ENCODE measurements at places on chromosomes 12 and 14.

DNA sequence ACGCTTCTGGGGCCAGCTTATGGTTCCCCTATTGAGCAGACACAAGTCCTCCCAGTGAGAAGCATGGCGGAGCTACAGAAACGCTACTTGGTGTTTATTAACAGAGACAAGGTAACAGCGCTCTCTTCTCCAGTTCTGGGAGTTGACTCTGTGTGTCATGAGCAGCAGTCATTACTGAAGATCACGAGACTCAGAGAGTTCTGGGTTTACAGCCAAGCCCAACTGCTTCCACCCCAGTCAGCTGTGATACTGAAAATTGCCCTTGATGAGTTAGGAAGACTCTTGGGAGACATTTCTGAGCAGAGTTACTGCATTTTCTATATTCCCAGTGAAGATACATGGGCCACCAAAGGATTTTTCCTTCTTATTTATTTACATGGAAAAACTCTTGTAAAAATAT lies 48.6 kb downstream of the CFAP251 start:
- DNase-seq, result no peak

- DNase-seq, result no peak
Observed at GRCh38 chr12:120060196-120060595, 56.4 kb downstream of the RAB35 start.

GRCh38 chr12:81627336-81628189 lies 131.6 kb downstream of the PPFIA2 start:
- DNase-seq, result no peak

GRCh38 chr14:65382586-65382985 lies 29.9 kb upstream of the FUT8 start:
- DNase-seq, result no peak

- DNase-seq, result no peak
Observed at GRCh38 chr12:67039995-67040860, 228.9 kb upstream of the CAND1 start.

DNA sequence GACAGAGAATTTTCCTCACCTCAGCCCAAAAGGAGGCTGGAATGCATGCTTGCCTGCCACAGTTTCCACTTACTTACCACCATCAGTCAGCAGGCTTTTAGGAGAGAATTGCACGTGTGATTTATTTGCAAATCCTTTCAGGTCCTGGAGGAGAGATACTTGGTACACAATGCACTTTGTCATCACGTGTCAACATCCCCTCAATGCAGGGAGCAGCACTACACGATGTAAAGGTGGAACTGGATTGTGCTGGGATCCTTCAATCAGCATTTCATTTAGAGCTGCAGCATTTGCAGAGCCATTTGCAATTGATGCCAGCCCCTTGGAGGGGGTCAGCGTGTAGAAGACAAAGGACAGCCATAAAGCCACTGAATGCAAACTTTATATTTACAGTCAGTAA lies 218.1 kb downstream of the GLT1D1 start:
- DNase-seq, result no peak

- peak; percentile 91 for DNase-seq
Observed at GRCh38 chr12:49673446-49674317, 33.5 kb downstream of the FMNL3 start.

DNA sequence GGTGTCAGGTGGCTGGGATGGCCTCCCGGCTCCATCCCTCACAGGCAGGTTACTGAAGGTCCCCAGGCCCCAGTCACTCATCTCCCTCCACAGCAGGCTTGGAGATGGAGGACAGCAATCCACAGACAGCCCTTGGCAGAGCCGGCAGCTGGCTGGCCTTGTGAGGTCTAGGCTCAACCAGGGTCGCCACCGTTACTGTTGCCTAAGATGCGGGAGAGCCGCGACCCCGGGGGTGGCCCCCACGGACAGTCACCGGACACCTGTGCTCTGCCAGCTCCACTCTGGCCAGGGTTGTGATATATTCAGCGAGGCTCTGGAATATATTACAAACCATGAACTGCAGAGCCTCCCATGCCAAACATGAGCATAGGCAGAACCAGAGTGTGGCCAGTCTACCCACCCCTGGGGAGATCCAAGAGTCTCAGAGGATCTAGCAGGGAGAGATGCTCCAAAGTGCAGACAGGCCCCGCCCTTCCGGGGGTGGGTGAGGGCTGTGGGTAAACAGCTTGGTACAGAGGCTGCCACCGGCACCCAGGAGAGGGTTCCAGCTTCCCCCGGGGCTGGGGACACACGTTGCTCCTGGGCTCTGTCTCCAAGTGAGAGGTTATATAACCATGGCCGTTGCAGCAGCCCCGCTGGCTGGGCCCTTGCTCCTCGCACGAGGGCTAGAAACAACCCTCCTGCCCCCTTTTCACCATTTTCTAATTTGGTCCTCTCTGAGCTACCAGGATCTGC lies 55.9 kb upstream of the DIO3 start:
- no peak for DNase-seq

DNA sequence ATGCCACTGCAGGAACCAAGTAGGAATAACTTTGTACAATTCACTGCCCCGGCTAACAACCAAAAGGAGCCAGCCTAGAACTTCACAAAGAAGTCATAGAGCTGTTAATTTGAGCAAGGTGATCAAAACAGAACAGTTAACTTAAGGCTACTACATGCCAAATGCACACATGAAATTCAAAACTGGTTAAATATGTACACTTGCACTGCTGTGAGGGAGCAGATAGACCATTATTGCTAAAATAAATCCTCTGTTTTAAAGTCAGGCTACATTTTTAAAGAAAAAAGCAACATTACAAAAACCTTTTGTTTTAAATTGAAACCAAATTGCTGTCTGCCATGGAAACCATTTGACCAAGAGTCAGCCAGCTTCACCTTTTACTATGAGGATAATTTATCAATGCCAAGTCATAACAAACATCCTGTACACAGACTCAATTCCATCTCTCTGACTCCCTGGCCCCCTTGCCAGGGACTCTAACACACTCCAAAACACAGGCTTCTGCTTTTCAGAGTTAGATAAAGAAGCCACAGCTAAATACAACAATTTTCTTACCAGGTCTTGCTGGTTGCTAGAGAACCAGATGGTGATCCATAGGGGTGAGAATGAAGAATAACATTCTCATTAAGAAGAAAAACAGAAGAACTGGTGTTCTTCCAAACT lies 84.0 kb downstream of the LRP6 start:
- no peak for DNase-seq

GRCh38 chr14:90849787-90850444 lies 33.7 kb upstream of the TTC7B start:
- DNase-seq, result no peak

DNA sequence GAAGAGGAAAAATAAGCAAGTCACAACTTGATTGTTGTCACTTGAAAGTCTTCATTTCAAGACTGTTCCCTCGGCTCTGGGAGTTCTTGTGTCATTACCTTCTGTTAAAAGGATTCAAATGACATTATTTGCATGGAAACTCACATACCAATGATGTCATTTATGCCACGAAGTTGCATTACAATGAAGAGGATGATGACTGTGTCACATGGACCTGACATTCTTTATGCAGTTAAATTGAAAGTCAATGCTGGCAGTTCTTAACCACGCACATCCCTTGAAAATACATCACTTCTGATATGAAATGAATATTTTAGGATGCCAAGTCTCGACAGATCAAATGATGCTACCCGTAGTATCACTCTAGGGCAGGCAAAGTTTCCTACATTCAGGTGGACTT lies 1069.5 kb downstream of the VRK1 start:
- no peak for DNase-seq

DNA sequence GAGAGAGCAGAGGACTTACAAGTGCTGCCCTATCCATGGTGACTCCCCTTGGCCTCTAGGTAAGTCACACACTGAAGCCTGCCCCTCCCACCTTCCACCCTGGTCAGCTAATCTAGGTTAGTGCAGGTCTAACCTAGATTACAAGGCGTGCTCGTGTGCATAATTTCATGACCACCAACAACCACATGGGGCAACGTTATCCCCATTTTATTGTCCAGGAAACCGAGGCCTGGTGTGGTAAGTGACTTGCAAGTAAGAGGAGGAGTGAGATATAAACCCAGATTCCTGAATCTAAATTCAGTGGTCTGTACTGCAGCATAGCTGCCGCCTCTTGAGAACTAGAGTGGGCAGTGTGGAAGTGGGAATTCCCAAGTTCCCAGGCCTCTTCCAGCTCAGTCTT lies 171.1 kb downstream of the DAD1 start:
- DNase-seq, result no peak

DNA sequence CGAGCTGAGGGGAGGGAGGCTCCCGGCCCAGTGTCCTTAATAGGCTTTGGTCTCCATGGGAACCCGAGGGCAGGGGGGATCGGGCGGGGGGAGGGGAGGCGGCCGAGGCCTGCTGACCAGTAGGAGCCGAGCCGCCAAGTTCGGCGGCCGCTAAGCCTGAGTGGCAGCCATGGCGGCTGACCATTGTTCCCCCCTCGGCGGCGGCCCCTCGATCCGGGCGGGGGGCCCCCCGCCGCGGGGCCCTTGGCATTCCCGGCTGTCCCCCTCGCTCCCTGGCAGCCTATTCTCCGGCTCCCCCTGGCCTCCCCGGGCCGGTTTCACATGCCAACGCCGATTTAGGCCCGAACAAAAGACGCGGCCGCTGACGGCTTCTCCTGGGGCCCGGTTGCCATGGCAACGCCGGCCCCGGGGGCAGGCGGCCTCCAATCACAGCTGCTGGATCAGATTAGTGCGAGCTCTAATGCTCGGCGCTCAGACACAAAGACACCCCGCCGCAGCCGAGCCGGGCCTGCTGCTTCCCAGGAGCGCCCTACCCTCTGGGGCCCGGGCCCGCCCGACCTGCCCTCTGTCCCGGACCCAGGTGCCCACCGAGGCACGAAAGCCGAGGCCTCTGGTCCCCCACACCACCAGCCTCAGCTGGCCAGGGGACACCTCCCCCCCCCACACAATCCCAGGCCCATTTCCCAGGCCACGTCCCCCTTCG lies 7.3 kb downstream of the MSI1 start:
- peak; percentile 98 for DNase-seq

- no peak for DNase-seq
Observed at GRCh38 chr14:45893127-45893526, 640.1 kb upstream of the MIS18BP1 start.

- DNase-seq, result no peak
Observed at GRCh38 chr14:74648601-74649000, 36.6 kb upstream of the LTBP2 start.

DNA sequence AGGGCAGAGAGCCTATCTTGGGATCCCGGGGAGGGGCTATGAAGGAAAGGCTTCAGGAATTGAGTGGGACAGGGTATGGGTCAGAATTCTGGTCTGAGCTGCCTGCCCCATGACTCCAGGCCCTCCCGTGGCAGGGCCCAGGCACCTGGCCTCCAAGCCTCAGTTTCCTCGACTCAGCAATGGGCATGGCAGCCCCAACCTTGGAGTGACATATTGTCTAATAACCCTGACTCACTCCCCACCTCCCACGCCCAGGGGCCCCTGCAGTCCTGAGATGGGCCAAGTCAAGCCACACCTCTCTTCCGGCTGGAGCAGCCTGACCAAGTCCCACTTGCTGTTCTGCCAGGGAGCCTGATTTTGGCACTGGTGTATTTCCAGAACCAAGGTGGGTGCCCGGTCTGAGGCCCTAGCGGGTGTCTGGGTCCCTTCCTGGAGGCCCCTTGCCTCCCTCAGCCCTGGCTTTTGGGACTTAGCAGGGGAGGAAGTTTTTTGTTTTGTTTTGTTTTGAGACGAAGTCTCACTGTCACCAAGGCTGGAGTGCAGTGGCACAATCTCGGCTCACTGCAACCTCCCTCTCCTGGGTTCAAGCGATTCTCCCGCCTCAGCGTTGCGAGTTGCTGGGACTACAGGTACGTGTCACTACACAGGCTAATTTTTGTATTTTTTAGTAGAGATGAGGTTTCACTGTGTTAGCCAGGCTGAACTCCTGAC lies 40.3 kb upstream of the RCOR1 start:
- DNase-seq, result no peak

DNA sequence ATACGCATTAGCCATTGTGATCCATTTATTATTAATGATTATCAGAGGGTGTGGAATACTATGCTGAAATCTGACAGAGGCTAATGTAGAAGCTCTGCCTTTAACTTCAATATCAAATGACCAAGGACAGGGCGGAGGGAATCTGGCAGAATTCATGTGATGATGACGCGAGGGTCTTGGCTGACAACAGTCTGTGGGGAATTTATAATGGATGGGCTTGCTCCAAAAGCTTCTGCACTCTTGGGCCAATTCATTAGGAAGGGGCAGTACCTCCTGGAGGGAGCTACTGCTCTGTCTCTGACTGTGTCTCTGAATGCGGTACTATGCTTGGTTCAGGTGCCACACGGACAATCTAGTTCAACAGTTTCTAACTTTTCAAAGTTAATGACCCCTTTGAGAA lies 46.2 kb downstream of the GALNT8 start:
- DNase-seq, result no peak

- DNase-seq, result no peak
Observed at GRCh38 chr12:24364921-24365320, 415.5 kb upstream of the SOX5 start.

GRCh38 chr12:14723763-14724162 lies 27.4 kb upstream of the GUCY2C start:
- DNase-seq, result peak; percentile 54

DNA sequence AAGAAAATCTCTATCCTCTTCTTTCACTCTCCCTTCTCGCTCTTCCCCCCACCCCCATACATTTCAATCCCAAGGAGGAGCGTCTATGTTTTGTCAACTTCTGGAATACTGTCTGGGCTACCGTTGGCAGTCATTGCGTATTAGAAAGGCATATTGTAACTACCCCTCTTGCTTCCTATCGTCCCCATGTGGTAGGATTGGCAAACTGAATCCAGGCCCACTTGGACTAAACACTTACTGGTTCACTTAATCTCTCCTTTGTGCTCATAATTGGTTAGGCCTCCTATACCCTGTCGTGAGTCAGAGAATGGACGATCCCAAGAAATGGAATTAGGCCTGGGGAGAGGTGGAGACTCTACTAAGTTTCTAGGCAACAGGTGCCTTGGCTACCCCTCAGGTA lies 68.8 kb upstream of the SLC8A3 start:
- DNase-seq, result peak; percentile 26

DNA sequence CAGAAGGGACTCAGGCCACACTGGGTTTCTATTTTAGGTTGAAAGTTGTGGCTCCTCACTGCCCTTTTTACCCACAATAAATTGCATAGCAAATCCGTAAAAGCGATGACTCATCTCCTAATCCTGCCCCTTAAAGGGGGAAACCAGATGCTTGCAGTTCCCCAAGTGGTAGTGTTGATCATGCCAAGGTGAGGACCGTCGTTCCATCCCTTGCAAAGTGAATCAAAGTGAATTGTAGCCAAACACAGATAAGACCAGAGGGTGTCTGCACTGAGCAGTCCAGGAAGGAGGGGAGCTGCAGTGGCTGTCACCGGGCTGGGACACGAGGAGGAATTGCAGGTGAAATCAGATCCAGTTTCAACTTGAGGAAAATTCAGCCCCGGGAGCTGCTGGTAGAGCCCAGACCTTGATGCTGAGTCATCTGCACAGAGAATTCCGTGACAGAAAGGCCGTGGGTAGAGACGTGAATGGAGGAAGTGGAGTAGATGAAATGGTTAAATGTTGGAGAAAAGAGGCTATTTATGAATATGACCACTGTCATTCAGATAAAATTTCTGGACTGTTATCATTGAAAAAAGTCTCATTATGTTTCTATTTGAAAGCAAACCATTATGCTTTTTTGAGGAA lies 44.2 kb upstream of the MMP17 start:
- peak; percentile 78 for DNase-seq

GRCh38 chr12:110742096-110742717 lies 484 bp downstream of the PPP1CC start:
- peak; percentile 40 for DNase-seq
